ENCODE measurements at places on chromosomes 11 and 22.

GRCh38 chr22:29308791-29309262, 2.4 kb downstream of the GAS2L1 start:
- no peak for DNase-seq

DNA sequence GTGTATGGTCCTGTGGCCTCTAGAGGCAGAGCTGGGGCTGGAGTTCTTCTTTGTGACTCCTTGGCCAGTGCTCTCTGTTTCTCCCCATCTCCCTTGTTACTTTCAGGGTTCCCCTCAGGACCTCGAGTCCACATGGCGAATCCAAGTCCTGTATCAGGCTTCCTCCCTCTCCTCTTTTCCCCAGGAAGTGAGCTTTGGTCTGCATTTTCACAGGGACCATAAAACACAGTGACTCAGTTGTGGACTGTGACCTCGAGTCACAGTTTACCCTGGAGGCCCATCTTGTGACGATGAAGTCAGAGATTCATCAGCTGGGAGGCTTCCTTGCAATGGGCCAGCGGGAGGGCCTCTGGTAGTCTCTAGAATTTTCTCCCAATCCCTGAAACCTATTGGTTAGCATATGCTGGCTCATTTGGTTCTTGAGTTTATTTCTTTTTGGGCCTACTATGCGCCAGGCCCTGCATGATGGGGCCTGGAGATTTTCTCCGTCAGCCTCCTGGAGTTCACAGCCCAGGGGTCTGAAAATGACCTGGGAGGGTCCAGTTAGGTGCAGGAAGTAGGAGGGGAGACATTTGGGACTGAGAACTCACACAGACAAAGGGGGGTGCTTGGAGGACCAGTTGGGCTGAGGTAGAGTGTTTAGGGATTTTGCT, 100.8 kb downstream of the KIAA1671 start:
- no peak for DNase-seq

DNA sequence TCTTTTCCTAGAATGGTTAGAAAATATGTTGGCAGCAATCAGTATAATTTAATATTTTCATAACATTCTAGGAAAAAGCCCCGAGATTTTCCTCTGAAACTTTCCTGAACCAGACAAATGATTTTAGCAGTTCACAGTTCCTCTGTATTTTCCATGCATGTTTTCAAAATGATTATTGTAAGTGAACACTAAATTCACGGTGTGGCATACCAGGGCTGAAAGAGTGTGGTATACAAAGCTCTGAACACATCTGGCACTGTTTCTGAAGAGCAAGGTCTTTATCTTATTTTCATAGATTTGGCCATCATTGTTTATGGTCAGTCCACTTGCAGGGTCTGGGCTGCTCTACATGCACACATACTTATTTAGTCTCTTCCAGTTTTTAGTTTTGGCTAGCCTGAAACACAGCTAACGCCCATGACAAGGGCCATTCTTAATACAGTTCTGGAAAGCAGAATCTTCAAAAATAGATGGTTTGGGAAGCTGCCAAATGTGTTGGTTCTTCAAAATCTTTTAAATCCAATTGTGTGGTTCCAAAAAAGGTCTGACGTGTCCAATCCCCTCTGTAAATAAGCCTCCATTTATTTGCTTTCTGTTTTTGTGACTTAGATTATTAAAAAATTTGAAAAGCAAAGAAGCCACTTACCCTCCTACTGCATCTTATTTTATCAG, 7.9 kb upstream of the GAB2 start:
- no peak for DNase-seq

GRCh38 chr22:20584029-20584871, 76.8 kb downstream of the MED15 start:
- DNase-seq, result no peak

DNA sequence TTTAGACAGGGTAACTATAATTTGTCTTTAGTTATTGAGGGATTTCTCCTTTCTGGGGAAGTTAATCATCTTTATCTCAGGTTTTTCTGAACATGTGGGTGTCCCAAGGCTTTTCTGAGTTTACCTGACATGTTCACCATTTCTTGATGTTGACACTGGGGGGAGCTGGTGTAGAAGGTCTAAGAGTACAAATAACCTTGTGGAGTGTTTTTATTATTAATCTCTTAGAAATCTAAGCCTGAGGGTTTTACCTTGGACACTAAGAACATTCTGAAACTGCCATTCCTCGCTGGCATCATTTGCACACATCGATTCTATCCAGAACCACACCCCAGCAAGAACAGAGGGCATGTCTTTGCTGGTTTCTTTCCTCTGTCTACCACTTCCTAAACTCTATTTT, 15.6 kb upstream of the C11orf91 start:
- peak; percentile 47 for DNase-seq

- peak; percentile 27 for DNase-seq
Observed at GRCh38 chr11:95229199-95229992, 1.6 kb downstream of the SESN3 start.

DNA sequence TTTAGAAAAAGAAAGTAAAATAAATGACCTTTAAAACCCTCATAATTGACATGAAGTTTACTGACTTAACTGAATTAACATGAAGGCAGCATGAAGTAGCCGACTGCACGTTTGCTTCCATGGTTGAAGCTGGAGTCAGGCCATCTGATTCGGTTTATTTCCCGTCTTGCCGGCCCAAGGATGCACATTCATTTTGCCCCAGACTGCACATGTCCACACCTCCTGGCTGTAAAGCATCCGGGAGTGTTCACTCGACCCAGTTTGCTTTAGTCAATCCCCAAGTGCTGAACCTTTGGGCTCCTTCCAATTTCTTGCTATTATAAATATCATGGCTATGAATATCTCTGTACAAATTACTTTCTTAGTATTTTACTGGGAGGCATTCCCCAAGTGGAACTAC, 17.7 kb upstream of the TUB start:
- no peak for DNase-seq

DNA sequence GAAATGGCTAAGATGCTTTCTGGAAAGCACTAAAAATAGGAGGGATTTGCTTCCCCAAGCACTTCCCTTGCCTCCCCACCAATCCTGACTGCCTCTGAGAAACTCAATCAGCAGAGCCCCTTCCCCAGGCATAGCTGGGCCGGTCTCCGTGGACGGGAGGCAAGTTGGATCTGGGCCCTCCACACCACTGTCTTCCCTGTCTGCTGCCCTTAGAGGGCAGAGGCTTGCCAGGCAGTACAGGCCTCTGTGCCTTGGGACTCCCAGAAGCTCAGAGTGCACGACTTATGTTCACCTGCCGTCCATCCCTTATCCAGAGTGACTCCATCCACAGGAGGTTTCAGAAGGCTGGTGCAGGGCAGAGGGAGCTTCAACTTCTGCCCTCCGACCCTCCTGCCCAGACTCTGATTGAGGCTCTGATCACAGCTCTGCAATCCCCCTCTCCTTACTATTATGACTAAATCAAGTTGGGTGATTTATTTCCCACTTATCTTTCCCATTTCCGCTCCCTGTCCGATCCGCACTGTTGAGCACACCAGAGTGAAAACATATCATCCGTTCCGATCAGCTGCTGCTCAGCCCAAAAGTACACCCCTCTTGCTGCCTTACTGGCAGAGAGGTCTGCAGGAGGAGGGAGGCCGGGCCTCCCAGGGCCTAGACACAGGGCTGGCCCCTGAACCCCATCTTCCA, 71.8 kb downstream of the DSCAML1 start:
- DNase-seq, result no peak

DNA sequence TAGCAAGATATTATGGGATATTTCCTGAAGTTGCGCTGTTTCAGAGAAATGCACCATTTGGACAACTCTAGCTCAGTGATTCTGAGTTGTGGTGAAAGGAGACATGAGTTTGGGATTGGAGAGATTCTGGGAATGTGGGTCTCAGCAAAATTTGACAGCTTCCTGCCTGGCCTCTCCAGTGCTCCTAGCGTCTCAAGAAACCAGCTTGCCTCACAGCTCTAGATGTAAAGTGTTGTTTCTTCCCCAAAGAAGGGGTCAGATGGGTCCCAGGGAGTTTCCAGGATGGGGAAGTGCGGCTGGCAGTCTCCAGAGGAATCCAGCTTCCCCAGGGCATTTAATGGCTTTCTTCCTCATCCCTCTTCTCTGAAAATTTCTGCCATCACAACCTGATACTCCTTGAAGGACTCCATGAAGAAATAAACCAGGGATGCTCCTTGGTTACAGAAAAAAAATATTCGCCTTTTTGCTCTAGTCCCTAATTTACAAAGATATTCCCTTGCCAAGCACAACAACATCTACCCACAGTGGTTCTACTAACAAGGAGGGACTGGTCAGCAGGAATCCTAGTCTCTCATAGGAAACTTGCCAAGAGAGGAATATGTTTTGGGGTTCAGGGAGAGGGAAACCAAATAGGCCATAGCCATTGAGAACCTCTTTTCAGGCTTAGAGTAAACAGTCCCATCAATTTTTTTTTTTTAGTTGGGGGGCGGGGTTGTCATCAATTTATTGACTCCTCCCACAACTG, 185.4 kb upstream of the E2F8 start:
- DNase-seq, result no peak

DNA sequence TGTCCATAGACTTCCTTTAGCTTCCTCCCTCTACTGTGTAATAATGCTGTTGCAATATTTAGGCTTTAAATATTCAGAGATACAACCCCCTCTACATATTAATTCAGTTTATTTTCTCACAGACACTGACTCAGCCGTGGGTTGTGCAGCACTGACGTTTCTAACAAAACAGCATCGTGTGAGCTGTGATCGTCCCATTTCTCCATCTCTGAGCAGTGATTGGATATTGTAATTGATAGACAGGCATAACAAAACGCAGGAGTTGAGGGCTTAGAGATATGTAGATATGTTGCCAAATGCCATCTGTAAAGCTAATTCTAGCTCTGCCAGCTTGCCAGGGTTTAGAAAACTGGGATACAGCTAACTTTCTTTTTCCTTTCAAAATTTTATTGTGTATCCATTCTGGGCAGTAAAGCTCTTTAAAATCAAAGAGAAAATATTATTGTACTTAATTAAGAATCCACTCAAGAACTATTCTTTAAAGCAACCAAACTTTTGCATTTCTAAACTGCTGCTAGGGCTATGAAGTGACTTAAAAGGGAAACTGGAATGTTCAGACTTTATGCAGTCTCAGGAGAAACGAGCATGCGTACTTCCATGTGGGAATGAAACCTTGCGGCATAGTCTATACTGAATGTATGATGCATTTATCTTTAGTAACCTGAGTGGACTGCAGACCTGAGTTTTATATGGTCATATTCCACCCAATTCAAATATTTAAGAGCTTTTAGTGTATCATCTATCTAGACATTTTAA, 22.7 kb downstream of the BTBD10 start:
- peak; percentile 89 for DNase-seq

DNA sequence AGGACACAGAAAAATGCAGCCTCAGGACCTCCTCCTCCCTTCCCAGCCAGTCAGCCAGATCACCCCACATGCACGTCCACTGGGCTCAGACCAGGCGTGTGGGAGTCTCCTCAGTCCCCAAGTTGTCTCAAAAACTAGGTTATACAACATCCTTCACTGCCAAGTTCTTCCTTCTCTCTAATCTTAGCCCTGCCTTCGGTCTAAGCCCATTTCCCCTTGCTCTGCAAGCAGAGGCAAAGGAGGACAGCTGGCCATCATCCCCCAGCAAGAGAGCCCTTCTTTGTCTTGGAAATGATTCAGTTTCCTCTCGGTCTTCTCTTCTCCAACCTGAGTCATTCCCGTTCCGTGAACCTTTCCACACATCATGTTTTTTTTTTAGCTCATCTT, 14.0 kb upstream of the NRGN start:
- no peak for DNase-seq

DNA sequence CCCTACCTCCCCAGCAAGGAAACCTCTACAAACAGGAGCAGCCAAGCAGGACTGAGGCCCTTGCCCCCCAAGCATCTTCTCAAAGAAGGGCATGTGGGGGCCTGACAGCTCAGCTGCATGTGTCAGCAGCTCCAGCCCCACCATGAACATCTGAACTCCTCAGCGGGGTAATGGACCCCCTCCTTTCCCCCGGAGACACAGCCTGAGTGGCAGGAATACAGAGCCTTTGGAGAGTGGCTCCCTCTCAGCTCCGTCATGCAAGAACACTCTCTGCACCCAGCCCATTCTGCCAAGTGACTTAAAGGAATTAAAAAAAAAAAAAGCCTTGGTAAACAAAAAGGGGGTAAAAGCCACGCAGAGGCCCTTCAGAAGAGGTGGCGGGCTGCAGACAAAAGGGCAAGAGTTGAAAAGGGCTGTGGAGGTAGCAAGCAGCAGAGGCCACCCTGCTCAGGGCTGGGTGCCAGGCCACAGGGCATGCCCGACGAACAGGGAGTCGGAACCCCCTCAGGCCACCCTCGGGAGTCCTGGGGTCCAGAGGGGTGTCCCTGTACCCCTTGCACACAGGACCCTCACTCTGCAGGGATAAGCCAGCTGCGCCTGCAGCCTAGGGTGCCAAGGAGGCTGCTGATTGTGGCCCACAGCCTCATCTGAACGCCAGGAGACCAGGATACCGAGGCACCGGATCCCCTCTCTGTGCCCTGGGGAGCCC, 62.5 kb downstream of the MACROD1 start:
- DNase-seq, result no peak

- DNase-seq, result no peak
Observed at GRCh38 chr11:112004389-112004788, 20.8 kb upstream of the DLAT start.

DNA sequence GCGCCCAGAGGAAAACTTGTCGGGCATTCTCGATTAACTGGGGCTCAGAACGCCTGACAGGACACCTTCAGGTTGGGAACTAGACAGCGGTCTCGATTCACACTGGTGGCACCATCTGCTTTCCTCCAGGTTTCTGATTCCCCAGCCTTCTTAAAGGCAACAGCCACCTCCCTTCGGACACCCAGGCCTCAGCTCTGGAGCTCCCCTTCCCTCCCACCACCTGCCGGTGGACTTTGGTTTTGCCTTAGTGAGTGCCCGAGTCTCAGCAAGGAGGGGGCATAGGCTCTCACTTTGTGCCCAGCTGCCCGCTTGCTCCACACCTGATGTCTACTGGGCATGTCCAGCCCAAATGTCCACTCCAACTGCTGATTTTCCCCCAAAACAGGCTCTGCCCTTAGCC, 110.4 kb upstream of the PARVA start:
- no peak for DNase-seq

DNA sequence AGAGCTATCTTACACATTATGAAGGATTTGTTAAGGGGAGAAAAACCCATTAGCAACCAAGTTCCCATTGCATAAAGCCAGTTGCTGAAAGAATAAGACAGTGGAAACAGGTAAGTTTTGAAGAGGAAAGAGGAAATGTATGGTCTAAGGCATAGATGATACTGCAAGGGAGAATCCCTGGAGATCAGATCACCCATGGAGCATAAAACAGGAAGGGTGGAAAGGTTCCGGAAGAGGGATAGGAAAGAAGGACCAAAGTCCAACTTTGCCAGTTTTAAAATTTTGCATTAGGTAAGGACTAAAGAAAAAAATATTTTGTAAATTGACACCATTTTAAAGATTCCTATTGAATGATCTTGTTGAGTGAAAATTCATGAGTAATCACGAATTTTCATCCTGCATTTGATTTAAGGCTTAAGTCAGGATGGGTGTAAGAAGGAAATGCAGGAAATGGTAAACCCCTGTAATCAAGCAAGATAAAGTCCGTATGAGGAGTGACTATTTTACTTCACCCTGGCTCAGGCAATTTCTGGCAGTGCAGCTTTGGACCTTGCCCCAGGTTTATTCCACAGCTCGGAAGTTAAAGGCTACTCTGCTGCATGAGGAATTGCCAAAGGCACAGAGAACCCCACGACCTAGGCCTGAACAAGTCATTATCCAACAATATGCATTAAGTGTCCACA, 70.9 kb downstream of the CCDC34 start:
- DNase-seq, result no peak
